ENCODE measurements at places on chromosomes 2 and 18. TPM values are rescaled to one million over a fixed set of nuclear protein-coding genes. Genes with fewer than 3 reads are reported as not detected.

Gene KCNF1
- not detected for total RNA-seq

Gene TRAF3IP1
- 7.9 TPM for total RNA-seq

Gene TFCP2L1
- total RNA-seq, result 0.02 TPM

Gene FECH
- total RNA-seq, result 23.1 TPM

Gene THSD7B
- not detected for total RNA-seq

Gene SKOR2
- not detected for total RNA-seq

Gene SLC5A7
- not detected for total RNA-seq

Gene TGFBRAP1
- total RNA-seq, result 21.4 TPM

Gene ANKRD62
- not detected for total RNA-seq

Gene AMER3
- total RNA-seq, result not detected

Gene FEV
- total RNA-seq, result not detected

Gene IL1F10
- total RNA-seq, result not detected

Gene HOXD4
- total RNA-seq, result not detected

Gene KCNIP3
- total RNA-seq, result not detected

Gene SKA1
- 51.4 TPM for total RNA-seq

Gene DAW1
- total RNA-seq, result not detected

Gene ANKRD30BL
- not detected for total RNA-seq

Gene NRP2
- total RNA-seq, result 8.1 TPM

Gene CTNNA2
- total RNA-seq, result not detected

Gene MDH1
- 176 TPM for total RNA-seq

Gene FAM110C
- total RNA-seq, result 0.22 TPM

Gene TRABD2A
- total RNA-seq, result 70.2 TPM

Gene MRPL44
- total RNA-seq, result 32.1 TPM

Gene ECEL1
- not detected for total RNA-seq

Gene DSG1
- total RNA-seq, result not detected

Gene SLC9A4
- 0.07 TPM for total RNA-seq

Gene RAPGEF4
- 0.77 TPM for total RNA-seq

Data from activated CD4-positive, alpha-beta T cell treated with anti-CD3 and anti-CD28 coated beads, Interleukin-2, amount 10 ng/mL, durations not matched to agents 7 days and 5 days (primary cell).